Kidney glomerular epithelial cell (primary cell): ENCODE measurements at places on chromosomes 1 and 21.
A peak's percentile ranks its signal among the peaks of the same experiment; 100 is the strongest.

DNA sequence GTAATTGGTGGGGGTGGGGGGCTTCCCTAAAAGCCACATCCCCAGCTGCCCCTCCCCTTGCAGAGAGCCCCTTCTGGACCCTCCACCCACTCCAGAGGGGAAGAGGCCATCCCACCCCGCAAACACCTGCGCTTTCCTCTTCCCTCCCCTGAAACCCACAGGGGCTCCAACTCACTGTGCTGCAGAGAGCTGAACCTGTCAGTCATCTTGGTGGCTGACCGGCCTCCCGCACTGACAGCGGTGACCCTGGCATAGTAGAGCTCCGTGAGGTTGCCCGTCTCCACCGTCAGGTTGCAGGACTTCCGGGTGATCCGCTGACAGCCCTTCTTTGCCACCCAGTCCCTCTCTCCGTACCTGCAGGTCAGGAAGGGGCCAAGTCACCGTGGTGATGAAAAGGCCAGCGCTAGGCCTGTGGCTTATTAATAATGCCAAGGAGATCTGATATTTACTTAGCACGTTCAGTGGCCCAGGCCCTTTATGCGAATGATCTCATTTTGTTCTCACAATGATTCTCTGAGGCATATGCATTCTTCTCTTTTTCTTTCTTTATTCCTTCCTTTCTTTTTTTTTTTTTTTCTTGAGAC lies 5.9 kb downstream of the IL22RA1 start:
- DNase-seq = no peak

GRCh38 chr1:15684042-15684461 lies at the start of gene PLEKHM2:
Gene PLEKHM2 (plus strand): TSS chr1:15684320. CDS start chr1:15684559, 239 bp downstream.
- peak; percentile 5 for DNase-seq

DNA sequence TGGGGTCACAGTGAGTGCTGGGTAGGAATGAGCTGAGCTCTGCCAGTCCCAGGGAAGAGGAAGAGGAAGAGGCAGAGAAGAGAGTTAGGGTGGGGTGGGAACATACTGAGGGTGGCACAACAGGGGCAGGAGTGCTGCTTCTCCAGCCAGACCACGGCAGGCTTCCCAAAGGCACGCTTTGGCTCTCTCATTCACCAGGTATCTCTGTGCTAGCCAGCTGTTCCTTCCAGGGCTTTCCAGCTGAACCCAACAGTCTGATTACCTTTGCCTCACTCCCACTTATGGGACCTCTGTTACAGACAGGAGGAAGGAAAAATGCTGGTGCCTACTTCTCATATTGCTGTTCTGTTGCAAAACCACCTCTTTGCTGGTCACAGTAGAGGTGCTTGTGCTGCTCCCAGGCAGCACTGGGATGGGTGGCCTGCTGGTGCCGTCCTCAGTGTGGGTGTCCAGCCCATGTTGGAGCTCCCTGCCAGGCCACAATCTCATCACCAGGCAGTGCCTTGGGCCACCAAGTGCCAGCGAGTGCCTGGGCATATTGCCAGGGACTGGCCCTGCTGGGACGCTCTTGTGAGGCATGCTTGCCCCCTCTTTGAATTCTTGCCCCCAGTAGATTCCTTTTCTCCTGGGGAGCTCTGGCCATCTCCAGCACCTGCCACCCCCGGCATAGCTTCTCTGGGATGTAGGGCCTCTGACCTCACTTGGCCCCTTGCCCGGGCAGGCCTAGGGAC lies 2.1 kb downstream of the ADORA1 start:
- DNase-seq = no peak

DNA sequence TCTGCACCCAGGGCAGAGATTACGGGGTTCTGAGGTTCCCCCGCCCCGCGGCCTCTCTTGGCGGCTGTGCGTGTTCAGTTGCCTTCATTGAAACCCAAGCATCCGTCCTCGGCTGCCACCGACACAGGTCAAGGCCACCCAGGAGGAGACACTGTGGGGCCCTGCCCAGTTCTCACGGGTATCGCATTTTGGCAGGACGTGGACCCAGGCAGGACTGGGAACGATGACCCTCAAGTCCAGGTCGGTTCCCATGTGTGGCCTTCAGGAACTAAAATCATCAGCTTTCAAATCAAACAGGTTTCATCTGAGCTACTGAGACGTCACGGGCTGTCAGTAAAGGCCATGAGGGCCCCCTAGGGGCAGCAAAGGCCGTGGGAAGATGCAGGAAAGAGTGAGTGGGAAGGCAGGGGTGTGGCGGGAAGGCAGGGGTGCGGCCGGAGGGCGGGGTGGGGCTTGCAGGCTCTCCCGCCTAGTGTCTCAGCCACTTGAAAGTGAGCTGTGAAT lies 7.0 kb upstream of the C1orf174 start:
- no peak for DNase-seq

DNA sequence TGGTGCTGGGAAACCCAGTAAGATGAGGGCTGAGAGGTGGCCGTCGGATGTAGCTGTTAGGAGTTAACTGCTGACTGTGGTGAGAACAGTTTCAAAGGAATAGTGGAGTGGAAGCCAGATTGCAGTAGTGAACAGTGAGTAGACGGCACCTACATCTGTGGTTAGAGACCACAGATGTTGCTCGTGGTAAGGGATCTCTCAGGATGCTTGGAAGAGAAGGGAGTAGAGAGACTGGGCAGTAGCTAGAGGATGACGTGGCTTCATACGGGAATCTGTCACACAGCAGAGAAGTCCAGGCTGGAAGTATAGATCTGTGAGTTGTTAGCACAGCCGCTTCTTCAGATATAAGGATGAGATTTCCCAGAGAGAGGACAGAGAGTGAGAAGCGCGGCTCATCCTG lies 7.8 kb upstream of the ARTN start:
- no peak for DNase-seq

DNA sequence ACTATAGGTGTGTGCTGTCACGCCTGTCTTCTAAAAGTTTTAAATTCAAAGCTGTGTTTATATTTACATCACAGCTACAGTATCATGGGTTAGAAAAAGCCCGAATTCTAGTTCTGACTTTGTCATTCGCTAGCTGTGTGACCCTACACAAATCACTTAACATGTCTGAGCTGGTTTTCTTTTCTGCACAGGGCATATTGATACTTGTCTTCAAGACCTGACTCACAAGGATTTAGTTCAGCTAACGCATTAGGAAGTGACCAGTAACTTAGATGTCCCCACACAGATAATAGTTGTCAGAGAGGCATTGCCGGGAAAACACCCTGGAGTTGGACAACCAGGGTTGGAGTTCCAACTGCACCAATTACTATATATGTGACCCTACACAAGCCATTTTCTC lies 25.9 kb downstream of the GIPC2 start:
- no peak for DNase-seq

DNA sequence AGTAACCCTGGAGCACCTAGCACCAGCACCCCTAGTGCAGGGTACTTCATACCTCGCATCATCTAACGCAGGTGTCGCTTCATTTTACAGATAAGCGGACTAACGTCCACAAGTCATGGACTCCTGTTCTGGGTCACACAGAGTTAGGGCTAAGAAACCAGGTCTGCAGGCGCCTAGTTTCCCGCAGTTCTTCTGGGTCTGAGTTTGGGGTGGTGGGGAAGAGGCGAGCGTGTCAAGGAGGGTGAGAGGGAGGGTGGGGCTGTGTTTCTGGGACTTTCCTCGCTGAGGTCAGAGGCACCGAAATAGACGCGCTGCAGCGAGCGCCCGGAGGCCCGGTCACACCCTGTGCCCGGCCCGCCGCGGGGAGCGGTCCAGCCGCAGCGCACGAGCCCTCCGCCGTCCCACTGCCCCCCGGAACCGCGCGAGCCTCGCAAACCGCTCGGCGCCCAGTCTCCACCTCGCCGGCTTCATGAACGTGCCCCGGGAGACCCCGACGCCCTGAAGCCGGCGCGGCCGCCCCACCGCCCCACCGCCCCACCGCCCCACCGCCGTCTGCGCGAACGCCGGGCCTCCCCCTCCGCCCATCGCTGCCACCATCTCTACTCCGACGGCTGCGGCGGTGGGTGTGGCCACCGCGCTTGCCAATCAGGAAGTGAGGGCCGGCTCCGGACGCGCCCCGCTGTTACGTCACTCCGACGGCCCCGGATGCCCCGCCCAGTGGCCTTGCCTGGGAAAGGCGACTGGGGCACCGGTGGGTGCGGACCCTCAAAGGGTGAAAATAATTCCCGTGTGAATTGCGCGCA lies 12.3 kb downstream of the IFI6 start:
- peak; percentile 57 for DNase-seq
